Activated CD8-positive, alpha-beta memory T cell treated with anti-CD3 and anti-CD28 coated beads for 1 hour (primary cell): ENCODE measurements at places on chromosomes 1 and 21.

DNA sequence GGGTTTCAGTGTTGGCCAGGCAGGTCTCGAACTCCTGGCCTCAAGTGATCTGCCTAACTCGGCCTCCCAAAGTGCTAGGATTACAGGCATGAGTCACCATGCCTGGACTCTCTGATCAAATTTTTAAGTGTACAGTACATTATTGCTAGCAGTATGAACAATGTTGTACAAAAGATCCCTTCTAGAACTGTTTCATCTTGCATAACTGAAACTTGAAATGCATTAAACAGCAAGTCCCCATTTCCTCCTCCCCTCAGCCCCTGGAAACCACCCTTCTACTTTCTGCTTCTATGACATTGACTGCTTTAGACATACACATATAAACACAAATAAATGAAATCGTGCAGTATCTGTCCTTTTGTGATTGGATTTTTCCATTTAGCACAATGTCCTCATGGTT is 463.4 kb downstream of the PTPRC start:
- no peak for DNase-seq

DNA sequence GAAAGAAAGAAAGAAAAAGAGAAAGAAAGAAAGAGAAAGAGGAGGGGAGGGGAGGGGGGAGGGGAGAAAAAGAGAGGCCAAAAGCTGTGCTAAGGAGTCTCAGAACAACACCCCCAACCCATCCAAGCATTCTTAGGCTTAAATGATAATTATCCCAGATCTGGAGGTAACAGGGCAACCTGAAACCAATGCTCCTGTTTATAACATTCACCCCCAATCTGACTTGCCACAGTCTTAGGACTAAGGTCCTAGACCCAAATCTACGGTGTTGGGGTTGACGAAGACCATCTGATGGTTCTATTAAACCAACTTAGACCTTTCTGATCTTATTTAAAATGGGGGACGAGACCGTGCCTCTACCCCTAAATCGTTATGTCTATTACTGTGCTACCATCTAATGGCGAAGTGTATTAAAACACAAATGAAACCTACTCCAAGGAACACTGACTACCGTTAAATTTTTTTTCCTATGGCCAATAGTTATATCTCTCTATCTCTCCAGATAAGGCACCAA is 119.3 kb upstream of the CDC42BPA start:
- DNase-seq: no peak

DNA sequence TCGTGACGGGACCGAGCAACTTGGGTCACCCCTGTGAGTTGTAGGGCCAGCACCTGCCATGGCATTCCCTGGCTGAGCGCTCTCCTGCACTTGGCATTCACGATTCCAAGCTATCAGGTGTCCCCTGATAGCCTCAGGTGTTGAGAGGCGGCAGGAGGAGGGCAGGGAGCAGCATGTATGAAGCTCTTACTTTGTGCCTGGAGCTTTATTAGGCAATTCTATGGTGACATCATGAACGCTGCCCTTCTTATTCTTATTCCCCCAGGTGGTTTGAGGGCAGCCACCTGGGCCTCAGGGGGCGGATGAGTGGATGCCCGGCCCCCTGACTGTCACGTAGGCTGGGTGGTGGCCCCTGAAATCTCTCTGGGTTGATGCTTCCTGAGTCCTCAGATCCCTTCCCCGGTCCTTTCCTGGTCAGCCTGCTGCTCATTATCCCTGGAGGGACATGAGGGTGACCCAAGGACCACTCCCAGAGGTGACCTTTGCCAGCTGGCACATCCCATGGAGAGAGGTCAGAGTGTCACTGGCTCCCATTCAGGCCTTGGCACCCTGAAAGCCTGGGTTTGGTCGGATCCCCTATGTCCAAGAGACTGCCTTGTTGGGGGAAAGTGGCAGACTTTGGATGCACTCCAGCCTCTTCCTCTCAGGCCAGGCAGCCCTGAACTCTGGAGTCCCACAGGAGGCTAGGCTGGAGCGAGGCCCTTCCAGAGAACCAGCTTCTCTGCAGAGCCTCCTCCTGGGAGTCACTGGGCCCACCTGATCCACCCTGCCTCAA is 51.9 kb downstream of the SPSB1 start:
- no peak for DNase-seq

- DNase-seq: no peak
Measured at GRCh38 chr1:69256036-69256435, 311.7 kb upstream of the LRRC7 start.

- DNase-seq: no peak
Measured at GRCh38 chr1:226814751-226815537, 55.5 kb upstream of the PSEN2 start.

DNA sequence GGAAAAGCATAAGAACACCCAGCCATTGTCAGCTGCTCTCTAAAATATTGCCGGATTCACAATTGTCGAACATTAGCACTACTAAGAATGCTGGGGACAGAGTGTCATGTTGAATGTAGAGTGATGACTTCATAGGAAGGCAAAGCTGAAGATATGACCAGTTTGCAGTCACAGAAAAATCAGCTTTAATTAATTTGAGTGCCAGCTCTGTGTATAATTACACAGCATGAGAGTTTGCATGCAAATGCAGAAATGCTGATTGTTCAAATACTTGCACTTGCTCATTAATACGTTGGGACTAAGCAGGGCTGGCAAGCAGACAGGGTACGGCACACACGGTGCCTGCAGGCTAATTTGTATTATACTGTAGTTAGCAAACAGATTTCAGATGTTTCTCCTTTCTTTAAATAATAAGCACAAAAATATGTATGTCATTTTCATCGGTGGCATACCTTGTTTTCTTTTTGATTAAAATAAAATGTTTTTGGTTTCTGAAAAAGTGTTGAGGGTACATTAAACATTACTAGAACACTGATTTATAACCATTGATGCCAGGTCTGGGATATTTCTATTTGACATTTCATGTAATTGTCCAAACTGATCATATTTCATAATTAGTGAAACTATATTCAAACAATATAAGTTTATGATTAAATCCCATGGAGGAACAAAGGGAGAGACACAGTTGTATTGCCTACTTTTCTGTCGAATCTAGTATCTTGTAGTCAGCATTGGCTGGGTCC is 99.8 kb upstream of the ADGRL2 start:
- DNase-seq: no peak

GRCh38 chr1:240343966-240344365 is 252.3 kb downstream of the FMN2 start:
- DNase-seq: no peak

- DNase-seq: no peak
Measured at GRCh38 chr1:197178998-197179397, 32.5 kb upstream of the ASPM start.

- no peak for DNase-seq
Measured at GRCh38 chr1:28297826-28298225, 31.0 kb upstream of the MED18 start.

DNA sequence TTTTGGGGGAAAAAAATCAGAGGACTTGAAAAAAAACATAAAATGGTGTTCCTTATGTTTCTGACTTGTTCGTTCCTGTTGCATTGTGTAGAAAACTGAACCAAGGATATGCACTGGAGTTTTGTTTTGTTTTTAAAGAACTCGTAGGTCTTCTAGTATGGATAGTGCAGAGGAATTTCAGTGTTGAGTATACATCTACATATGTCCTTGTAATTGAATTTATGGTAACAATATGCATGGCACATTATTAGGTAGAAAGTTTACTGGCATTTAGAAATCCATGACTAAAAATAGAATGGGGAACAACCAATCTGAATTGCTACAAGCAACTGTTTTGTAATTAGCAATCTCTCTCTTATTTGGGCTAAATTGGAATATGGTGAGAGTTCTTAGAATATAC is 188.3 kb upstream of the ZRANB2 start:
- DNase-seq: no peak

- no peak for DNase-seq
Measured at GRCh38 chr1:98887507-98887906, 117.2 kb downstream of the PLPPR5 start.

- DNase-seq: no peak
Measured at GRCh38 chr21:31795992-31796391, 64.1 kb upstream of the SCAF4 start.

GRCh38 chr1:17419626-17420328 is 19.7 kb downstream of the RCC2 start:
- DNase-seq: no peak

DNA sequence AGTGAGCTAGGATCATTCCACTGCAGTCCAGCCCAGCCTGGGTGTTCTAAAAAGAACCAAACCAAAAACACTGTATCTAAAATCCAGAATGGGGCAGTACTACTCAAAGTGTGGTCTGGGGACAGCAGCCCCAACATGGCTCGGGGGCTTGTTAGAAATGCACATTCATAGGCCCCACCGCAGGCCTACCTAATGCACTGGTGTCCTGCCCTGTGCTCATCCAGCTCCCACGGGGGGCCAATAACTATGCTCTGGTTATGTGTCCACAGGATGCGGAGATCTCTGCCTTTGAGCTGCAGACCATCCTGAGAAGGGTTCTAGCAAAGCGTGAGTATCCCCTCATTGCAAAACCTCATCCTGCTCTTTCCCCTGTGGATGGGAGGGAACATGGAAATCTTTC is 51.5 kb downstream of the CAPN2 start:
- no peak for DNase-seq

DNA sequence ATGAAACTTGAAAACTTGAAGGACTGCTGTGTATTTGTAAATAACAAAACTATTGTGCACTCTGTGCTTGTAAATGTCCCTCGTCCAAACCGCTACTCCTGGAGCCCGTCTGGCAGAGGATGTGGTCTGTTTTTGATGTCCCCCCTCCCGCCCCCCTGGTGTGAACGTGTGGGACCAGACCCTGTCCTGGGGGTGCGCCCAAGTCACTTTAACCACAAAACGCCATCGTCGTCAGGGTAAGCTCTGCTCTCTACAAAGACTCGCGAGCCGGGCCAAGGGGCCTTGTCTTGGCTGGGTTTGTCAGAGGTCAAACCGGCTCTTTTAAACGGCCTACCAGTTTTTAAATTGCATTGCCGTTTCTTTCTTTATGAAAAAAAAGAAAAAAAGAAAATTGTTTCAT is 87.4 kb upstream of the TMEM51 start:
- peak; percentile 5 for DNase-seq

DNA sequence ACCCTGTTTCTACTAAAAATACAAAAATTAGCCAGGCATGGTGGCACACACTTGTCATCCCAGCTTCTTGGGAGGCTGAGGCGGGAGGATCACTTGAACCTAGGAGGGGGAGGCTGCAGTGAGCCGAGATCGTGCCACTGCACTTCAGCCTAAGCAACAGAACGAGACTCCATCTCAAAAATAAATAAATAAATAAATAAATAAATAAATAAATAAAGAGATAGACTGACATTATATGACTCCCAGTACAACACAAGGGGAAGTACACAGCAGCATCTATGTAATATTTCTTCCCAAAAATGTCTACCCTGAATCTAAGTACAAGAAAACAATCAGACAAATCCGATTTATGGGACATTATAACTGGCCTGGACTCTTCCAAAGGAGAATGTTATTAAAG is 35.1 kb downstream of the LUZP1 start:
- no peak for DNase-seq

GRCh38 chr1:234628089-234628488 is 18.1 kb upstream of the IRF2BP2 start:
- DNase-seq: no peak

GRCh38 chr1:61230523-61230922 is 148.2 kb downstream of the NFIA start:
- no peak for DNase-seq

DNA sequence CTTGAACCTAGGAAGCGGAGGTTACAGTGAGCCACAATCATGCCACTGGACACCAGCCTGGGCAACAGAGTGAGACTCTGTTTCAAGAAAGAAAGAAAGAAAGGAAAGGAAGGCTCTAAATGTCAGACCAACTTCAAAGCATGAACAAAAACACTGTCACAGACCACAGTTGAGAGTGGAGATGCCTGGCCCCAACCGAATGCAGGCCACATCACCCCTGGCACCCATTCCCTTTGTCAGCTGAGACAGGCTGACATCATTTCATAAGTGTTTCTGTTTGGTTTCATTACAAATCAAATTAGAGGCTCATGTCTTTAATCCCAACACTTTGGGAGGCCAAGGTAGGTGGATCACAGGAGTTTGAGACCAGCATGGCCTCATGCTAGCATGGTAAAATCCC is 28.6 kb upstream of the NADK start:
- DNase-seq: no peak

DNA sequence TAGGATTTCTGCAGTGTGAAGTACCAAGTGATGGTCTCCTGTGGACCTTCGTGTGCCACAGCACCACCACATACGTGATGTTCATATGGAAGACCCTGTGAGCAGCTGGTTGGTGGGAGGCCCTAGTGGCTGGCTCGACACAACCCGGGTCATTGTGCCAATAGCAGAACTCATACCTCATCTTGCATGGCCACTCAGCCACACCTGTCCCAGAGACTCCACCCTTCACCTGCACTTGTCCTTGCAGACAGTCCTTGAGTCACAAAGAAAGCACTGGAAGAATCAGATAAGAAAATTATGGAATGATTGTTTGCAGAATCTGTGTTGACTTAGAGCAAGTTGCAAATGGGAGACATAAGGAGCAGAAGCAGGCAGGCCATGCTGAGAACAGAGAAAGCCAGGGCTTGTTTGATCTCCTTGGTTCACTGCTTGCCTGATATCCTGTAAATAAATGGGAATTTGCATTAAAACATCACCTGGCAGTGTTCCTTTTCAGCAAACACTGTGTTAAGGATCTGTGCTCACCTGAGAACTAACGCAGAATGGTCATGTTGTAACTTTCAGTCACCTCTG is 307.7 kb downstream of the SIPA1L2 start:
- no peak for DNase-seq

- no peak for DNase-seq
Measured at GRCh38 chr1:53295295-53295694, 32.6 kb downstream of the LRP8 start.

DNA sequence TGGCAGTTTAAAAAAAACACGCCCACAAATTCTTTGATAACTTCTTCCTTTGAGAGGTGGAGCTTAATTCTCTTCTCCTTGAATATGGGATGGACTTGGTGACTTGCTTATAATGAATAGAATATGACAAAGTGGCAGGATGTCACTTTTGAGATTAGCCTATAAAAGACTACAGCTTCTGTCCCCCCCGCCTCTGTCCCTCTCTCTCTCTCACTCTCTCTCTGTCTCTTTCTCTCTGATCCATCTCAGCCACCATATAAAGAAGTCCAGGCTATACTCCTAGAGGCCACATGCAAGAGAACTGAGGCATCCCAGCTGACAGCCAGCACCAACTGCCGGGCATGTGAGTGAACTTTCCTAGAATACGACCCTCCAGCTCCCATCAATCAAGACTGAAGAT is 7.7 kb upstream of the DMBX1 start:
- DNase-seq: no peak

GRCh38 chr1:195415584-195415983 is 1192.7 kb downstream of the KCNT2 start:
- DNase-seq: no peak

GRCh38 chr1:54374766-54375165 is 31.4 kb downstream of the SSBP3 start:
- DNase-seq: no peak
